ENCODE measurements at places on chromosomes 7 and 10.

GRCh38 chr7:50418526-50419290, 31.4 kb downstream of the FIGNL1 start:
- no peak for DNase-seq

- DNase-seq: no peak
Measured at GRCh38 chr10:99619090-99619800, 994 bp downstream of the SLC25A28 start.

DNA sequence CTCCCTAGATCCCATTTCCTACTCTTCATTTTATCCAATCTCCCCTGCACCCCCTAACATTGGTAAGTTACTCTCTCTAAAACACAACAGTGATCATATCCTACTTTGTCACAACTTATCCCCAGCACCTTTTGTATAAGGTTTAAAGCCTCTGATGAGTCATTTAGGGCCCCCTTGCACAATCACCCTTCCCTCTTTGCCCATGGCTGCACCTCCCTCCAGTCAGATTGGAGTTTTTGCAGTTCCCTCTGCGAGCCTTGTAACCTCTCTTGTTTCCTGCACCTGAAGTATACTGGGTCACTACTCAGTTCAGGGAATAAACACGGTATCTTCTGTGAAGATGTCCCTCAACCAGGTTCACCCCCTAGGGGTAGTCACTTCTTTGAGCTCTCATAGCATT, 55.9 kb upstream of the ADRB1 start:
- DNase-seq: no peak

DNA sequence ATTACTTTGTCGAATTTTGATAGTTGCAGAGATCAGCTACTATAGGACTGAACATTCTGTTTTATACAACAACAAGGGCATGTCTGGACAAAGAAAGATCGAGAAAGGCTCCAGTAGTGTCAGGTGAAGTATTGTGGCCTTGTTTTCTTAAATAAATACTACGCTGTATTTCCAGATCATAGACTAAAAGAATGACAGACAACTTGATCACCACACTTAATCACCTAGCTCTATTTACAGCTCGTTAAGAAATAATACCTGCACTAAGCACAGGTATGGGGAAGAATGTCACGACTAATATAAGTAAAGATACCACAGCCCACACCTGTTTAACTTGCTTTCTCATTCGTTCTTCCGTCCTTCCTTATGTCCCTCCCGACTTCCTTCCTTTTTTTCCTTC, 269.2 kb downstream of the HGF start:
- no peak for DNase-seq

- no peak for DNase-seq
Measured at GRCh38 chr7:71308096-71308495, 176.2 kb downstream of the GALNT17 start.

DNA sequence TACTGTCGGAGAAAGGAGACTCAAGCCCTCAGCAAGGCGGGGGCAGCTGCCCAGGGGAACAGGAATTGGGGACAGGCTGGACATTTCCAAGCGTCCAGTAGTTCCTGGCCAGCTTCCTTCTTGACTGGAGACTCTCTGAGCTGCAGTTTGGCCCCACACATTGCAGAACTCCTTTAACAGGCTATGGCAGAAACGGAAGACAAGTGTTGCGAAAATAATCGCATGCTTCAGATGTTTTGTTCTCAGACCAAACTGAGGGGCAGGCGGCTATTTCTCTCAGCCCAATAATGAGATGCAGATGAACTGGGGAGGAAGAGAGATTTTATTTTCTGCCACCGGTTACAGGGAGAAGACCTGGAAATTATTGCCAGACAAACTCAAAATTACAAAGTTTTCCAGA, 88.0 kb upstream of the PFKP start:
- DNase-seq: no peak

- no peak for DNase-seq
Measured at GRCh38 chr7:113487925-113488731, 369.8 kb upstream of the SMIM30 start.

GRCh38 chr7:44162179-44162578, 21.0 kb upstream of the MYL7 start:
- no peak for DNase-seq

DNA sequence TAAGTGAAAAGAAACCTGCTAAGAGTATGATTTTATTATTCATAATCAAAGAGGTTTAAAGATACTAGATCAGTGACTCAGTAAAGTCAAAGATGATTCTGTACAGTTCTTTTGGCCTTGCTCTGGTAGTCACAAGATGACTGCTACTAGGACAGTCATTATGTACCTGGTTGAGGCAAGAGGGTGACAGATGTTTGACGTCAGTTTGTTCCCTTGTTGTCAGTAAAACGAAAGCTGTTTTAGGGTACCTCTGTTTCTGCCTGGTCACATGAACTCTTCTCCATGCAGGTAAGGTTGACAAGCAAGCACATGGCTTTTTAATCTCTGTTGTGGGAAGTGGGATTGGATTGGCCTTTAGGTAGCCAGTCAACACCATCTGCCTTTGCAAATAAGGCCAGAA, 308.0 kb downstream of the EXOC4 start:
- no peak for DNase-seq

Measured in stimulated activated CD4-positive, alpha-beta T cell treated with anti-CD3 and anti-CD28 coated beads, Interleukin-4, amount 100 ng/mL, for 4 hours (primary cell).